Activated naive CD8-positive, alpha-beta T cell treated with anti-CD3 and anti-CD28 coated beads, Interleukin-2, amount 10 ng/mL, durations not matched to agents 7 days and 5 days (primary cell): ENCODE measurements at places on chromosomes 16 and 17. TPM values are rescaled to one million over a fixed set of nuclear protein-coding genes. Genes with fewer than 3 reads are reported as not detected.

The PRCD gene
- 0.78 TPM for total RNA-seq

The LRRC37A gene
- total RNA-seq = 7.6 TPM

The PRSS27 gene
- total RNA-seq = 2.2 TPM

The KRTAP2-3 gene
- not detected for total RNA-seq

The TBC1D3C gene
- total RNA-seq = 5.0 TPM

The SDR42E2 gene
- total RNA-seq = 0.44 TPM

The TPSB2 gene
- not detected for total RNA-seq

The SLC9A5 gene
- 3.5 TPM for total RNA-seq

The FOXJ1 gene
- 5.4 TPM for total RNA-seq

The SLC6A4 gene
- total RNA-seq = not detected

The KCNJ18 gene
- total RNA-seq = not detected

The PIRT gene
- total RNA-seq = not detected

The ASPSCR1 gene
- 35.1 TPM for total RNA-seq

The JPT1 gene
- total RNA-seq = 194 TPM

The RHBDL1 gene
- 1.1 TPM for total RNA-seq

The MSLN gene
- not detected for total RNA-seq

The SYNGR3 gene
- total RNA-seq = 2.0 TPM

The RNF227 gene
- 4.5 TPM for total RNA-seq
